ENCODE measurements at places on chromosomes 11 and 22. TPM values are rescaled to one million over a fixed set of nuclear protein-coding genes. Genes with fewer than 3 reads are reported as not detected.

MYO18B gene
- under 0.01 TPM for total RNA-seq

ART1 gene
- not detected for total RNA-seq

ZP1 gene
- not detected for total RNA-seq

FAM180B gene
- total RNA-seq: not detected

ABCC8 gene
- not detected for total RNA-seq

CSNK2A3 gene
- 4.1 TPM for total RNA-seq

SLCO2B1 gene
- total RNA-seq: not detected

OR51B5 gene
- total RNA-seq: not detected

ESAM gene
- 0.07 TPM for total RNA-seq

OSBP gene
- total RNA-seq: 56.4 TPM

MAJIN gene
- not detected for total RNA-seq

LRRN4CL gene
- total RNA-seq: 1.4 TPM

PES1 gene
- total RNA-seq: 95.3 TPM

INCENP gene
- 13.7 TPM for total RNA-seq

RTN4RL2 gene
- under 0.01 TPM for total RNA-seq

TEX12 gene
- total RNA-seq: 0.50 TPM

GRM5 gene
- total RNA-seq: under 0.01 TPM

SULT4A1 gene
- 0.50 TPM for total RNA-seq

DRICH1 gene
- not detected for total RNA-seq
